H9 (cell line): ENCODE measurements at places on chromosomes 2 and 18. TPM values are rescaled to one million over a fixed set of nuclear protein-coding genes. Genes with fewer than 3 reads are reported as not detected.

- DNase-seq, result no peak
- peaks cover 29% of the 10 kb centered on the region for H3K36me3 ChIP-seq
- no peak overlapping the region for H3K27ac ChIP-seq
- no peak overlapping the region for H3K4me3 ChIP-seq
- no peaks in the 10 kb centered on the region for H3K4me1 ChIP-seq
- no peaks in the 10 kb centered on the region for H3K27me3 ChIP-seq
Measured at GRCh38 chr2:43279317-43279840, 53.0 kb upstream of the ZFP36L2 start.

DNA sequence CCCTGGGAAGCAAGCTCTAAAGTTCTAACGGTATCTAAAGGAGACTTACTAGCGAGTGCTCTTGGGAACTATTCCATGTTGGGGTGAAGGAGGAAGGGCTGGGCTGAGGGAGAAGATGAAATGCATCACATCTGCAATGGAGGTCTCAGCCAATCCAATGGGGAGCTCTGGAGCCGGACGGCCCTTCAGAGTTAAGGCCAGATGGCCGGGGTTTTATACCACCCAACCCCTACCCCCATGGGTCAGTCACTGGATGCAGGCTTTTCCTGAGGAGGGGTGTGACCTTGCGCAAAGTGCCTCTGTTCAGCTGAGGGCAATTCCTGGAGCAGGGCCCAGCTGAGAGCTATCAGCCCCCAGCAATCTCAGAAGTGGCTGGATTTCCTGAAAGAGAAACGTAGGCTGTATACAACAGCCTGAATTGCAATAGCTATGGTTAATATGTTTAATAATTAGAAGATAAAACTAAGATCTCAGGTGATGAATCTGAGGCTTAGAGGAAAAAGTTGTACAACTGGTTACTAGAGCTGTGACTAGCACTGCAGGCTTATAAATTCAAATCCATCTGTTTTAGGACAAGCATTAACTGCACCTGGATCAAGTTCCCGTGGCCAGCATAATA lies 21.6 kb downstream of the EIPR1 start:
- H3K27me3 ChIP-seq, result no peaks in the 10 kb centered on the region
- H3K4me1 ChIP-seq, result no peaks in the 10 kb centered on the region; the same call in 1 of the 2 replicates
- peaks cover 20% of the 10 kb centered on the region for H3K36me3 ChIP-seq
- H3K27ac ChIP-seq, result no peak overlapping the region
- no peak overlapping the region for H3K4me3 ChIP-seq
- no peak for DNase-seq

GRCh38 chr2:150228936-150229335 lies 258.5 kb downstream of the RND3 start:
- H3K4me1 ChIP-seq, result no peaks in the 10 kb centered on the region
- no peaks in the 10 kb centered on the region for H3K36me3 ChIP-seq
- DNase-seq, result no peak

DNA sequence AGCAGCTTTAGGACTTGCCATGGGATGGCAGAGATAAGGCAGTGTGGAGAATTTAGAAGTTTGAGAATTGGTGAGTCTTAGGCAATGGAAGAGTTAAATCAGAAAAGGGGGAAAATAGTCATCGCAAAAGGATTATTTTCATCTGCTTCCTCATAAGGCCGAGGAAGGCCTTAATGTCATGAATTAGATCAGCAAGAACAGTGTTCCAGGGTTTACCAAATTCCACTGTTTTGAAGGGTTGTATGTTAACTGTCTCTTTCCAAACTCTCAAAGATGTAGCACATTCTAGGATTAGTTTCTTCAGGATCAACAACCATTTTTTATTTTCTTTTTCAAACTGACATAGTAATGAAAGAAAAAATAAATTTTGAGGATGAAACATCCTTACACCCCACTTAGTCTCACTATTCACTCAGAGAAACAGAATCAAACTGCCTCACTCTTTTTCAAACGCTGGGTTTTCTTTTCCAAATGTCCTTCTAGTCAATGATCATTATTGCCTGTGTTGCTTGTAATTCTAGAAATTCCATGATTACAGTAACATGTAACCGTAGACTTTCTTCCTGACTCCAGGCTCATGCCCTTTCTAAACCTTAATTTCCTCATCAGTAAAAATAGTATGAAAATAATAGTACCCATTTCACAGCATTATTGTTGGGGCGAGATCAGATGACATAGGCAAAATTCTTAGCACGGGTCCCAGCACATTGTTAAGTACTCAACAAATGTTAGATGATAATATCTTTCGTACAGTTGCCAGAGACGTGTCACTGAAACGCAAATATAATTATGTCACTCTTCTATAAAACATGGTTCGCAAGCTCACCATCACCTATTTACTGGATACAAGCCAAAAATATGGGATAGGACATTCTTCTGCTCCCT lies 23.6 kb downstream of the ZEB2 start:
- no peak overlapping the region for H3K4me3 ChIP-seq
- no peaks in the 10 kb centered on the region for H3K36me3 ChIP-seq
- no peaks in the 10 kb centered on the region for H3K4me1 ChIP-seq

Gene POTEJ
- not detected in 2 replicates for total RNA-seq

Gene PKP4
- 52.0 and 52.3 TPM in 2 replicates for total RNA-seq

Gene ALPI
- not detected in 2 replicates for total RNA-seq

Gene HSPD1
- total RNA-seq, result 844 and 846 TPM in 2 replicates
